ENCODE measurements at places on chromosomes 2 and 18.

GRCh38 chr2:33929467-33929866, 330.4 kb upstream of the FAM98A start:
- no peak for DNase-seq

GRCh38 chr2:231996797-231997540, 35.5 kb downstream of the DIS3L2 start:
- DNase-seq: no peak

GRCh38 chr18:13295894-13296293, 77.3 kb downstream of the LDLRAD4 start:
- no peak for DNase-seq

DNA sequence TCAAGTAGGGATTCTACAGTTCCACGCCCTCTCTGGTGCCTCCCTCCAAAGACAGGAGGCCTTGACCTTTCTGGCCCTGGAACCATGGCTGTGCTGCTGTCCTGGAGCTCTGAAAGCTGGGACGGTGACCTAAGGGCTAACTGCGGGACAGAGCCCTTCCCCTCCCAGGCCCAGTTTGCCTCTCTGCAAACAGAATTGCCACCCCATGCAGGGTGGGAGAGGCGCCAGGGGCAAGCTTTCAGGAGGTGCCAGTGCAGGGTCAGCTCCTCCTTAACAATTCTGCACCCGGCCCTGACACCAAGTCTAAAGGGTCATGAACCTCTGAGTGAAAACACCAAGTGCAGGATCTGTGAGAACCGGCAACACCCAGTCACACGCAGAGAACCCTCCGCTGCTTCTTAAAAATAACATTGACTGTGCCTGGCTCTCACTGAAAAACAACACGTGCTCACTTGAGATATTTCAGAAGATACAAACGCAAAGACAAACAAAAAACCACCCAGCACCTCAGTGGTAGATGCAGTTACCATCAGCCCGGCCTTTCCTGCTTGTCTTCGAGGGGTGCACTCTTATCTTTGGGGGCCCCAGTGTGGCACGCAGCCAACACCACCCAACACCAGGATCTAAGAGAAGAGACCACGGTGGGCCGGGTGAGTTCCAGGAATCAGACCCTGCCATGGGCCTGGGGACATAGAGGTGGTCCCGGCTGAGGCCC, 1.1 kb upstream of the SNED1 start:
- no peak for DNase-seq

GRCh38 chr18:76495435-76496193, 572 bp upstream of the ZNF516 start:
- DNase-seq: peak; percentile 36

DNA sequence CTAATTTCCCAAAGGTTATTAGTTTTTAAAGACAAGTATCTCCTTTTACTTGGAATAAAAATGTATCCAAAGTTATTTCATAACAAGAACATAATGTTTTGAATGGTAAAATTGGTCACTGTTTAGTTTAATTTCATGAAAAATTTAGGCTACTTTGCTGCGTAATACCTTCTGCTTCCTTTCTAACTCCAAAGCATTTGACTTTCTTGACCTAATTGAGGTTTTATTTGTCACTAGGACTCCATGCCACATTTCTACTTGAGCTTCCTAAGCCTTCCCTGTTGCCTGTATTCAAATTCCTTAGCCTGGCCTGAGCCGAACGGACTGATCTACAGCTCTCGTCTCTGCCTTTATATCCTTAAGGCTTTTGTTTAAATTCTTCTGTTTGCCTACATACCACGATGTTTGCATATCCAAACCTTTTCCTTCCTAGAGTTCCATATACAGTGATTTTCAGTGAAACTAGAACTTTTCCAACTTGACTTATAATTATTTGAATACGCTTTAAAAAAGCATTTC, 25.1 kb downstream of the ARMC9 start:
- no peak for DNase-seq

DNA sequence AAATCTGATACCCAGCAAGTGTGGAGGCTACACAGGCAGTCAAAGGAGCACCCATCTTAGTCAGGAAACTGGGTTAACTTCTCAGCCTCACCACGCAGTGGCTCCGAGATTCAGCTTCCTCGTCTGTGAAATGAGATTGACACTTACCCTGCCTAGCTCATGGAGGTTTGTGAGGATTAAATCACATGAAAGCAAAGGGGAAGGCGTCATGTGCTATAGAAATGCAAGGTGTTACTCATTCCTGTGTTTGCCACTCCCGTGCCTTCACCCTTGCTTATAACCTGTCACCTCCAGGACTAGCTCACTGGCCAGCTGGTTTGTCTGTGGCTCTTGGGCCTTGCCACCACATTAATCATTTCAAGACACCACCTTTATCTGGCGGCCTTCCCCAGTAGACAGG, 118.9 kb upstream of the FOSL2 start:
- DNase-seq: no peak

- no peak for DNase-seq
These were observed 42.3 kb downstream of the CYP1B1 start for GRCh38 chr2:38033646-38034045.

- peak; percentile 17 for DNase-seq
These were observed 58.7 kb upstream of the SP3 start for GRCh38 chr2:174023591-174024523.

DNA sequence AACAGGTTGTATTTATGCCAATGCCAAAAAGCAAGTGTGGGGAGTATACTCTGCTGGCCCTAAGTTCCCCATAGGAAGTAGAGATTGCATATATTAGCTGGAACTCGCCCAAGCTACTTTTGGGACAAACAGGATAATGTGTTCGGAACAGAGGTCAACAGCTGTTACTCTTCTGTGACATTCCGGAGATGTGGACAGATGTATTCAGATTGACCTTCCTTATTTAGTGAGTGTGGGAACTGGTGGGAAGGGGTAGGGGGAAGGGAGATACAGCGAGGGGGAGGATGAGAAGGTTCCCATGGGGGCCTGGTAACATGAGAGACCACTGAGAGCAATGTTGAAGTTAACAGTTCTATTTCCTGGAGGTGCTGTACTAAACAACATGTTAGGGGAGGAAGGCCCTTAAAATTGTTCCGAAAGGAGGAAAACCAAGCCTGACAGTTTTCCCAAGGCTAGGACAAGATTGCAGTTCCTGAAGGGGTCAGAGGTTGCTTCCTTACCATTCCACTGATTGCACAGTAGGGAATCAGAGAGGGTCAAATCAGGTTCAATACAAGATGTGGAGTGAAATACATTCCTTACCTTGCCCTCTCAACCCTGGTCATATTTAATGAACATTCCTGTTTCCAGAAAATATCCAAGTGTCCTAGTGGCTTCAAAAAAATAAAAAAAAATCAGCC, 14.3 kb upstream of the CD28 start:
- no peak for DNase-seq

DNA sequence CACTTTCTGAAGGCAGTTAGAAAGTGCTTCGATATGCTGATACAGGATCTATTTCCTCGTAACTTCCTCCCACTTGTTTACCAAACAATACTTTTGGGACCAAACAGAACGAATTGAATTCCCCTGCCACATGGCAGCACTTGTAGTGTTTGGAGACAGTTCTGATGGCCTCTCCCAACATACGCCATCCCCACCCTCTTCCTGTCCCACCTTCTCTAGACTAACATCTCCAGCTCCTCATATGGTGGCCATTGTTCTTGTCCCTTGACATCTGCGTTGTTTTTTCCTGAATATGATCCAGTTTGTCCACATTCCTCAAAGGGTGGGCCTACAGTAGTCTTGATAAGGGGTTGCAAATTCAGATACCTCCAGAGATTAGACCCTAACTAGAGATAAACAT, 53.4 kb upstream of the ANKRD44 start:
- DNase-seq: no peak

GRCh38 chr2:94769733-94770132, 101.5 kb upstream of the TEKT4 start:
- no peak for DNase-seq

- no peak for DNase-seq
These were observed 3.9 kb upstream of the GPR75 start for GRCh38 chr2:53863538-53864227.

GRCh38 chr2:47357483-47357882, 45.5 kb upstream of the MSH2 start:
- peak; percentile 50 for DNase-seq

DNA sequence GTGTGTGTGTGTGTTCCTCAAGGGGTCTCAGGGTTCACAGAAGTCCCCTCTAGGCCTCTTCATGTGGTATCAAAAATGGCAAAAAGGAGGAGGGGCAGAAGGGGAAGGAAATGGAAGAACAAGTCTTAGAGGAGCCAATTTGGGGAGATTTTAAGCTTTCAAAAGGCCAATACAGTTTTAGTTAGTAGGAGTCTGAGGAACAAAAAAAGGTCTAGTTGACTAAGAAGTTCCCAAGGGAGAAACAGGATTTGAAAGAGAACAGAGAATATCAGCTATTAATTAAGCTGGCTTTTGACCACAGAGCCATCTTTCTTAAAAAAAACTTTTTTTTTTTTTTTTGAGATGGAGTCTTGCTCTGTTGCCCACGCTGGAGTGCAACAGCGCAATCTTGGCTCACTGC, 7.1 kb downstream of the RNF125 start:
- DNase-seq: no peak

- no peak for DNase-seq
These were observed 24.6 kb downstream of the RAMP1 start for GRCh38 chr2:237883951-237884446.

GRCh38 chr2:239406316-239406995, 5.6 kb upstream of the HDAC4 start:
- DNase-seq: no peak

GRCh38 chr2:201467666-201468065, 16.1 kb downstream of the STRADB start:
- DNase-seq: no peak

DNA sequence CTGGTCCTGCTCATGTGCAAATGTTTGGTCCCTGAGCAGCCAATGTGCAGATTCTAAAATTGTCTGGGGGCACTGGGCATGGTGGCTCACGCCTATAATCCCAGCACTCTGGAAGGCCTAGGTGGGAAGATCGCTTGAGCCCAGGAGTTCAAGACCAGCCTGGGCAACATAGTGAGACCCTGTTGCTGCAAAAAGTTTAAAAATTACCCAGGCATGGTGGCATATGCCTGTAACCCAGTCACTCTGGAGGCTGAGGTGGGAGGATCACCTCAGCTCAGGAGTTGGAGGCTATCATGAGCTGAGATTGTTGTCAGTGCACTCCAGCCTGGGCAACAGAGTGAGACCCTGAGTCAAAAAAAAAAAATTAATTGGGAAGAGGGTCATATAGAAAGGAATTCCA, 5.1 kb downstream of the LIPG start:
- DNase-seq: no peak

DNA sequence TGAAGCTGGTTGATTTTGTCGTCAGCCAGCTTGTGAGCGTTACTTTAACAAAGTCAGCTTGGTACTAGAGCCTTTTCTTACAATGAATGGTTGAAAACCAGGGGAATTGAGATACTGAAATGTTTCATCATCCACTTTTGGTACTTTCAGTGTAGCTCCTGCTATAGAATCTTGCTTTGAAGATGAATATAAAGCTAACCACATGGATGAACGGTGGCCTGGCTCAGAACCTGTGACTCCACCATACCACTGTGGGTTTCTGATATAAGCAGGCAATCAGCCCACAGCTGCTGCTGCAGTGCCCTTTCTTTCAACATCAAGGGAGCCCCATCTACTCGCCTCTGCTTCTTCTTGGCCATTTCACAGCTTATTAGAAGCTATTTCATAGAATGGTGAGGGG, 53.2 kb upstream of the GPR45 start:
- DNase-seq: no peak

GRCh38 chr18:75034937-75035336, 174.0 kb downstream of the PTGR3 start:
- no peak for DNase-seq

GRCh38 chr18:42850174-42851083, 265.1 kb downstream of the RIT2 start:
- no peak for DNase-seq

GRCh38 chr2:155176345-155176744, 477.9 kb downstream of the KCNJ3 start:
- no peak for DNase-seq

DNA sequence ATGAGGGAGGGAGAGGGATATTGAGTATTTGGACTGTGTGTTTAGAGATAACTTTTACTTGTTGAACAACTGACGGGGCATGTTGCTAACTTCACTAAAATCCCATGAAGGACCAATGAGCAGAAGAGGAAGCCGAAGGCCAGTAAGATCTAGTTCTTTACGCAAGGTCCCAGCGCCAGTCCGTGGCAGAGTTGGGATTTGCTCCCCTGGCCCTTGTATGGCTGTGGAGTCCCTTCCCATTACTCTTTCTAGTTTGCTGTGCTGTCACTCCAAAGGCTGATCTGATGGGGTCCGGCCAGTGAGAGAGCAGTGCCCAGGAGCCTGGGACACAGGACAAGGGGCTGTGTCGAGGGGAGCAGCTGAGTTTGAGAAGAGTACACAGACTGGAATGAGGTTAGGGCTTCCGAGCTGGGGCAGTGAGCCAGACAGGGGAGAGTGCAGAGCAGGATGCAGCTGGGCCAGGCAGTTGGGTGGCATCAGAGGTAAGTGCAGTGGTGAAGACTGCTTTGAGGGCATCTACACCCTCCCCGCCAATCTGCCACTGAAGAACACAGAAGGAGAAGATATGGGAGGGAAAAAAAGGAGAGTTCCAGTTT, 692.9 kb upstream of the HS6ST1 start:
- no peak for DNase-seq

DNA sequence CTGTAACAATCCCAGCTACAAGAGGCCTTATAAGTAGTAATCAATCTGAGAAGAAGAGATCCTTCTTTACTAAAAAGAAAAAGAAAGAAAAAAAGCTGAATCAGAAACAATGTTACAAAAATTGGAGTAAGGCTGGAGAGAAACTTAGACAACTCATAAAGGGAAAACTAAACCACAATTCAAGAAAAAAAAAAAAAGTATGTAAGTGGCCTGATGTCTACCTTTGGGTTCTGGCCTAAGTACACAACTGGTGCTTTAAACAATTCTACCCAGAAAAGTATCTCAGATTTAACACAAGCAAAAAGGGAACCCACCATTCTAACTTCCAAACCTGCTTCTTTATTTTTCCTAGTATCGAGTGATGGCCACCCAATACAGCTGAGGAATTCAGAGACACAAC, 45.3 kb downstream of the ZNF521 start:
- DNase-seq: no peak

GRCh38 chr2:86747711-86748639, 27.9 kb downstream of the RMND5A start:
- peak; percentile 6 for DNase-seq
